Stimulated activated CD4-positive, alpha-beta T cell treated with anti-CD3 and anti-CD28 coated beads, TNF-alpha, amount 100 ng/mL, for 48 hours (primary cell): ENCODE measurements at places on chromosomes 16 and 17.

DNA sequence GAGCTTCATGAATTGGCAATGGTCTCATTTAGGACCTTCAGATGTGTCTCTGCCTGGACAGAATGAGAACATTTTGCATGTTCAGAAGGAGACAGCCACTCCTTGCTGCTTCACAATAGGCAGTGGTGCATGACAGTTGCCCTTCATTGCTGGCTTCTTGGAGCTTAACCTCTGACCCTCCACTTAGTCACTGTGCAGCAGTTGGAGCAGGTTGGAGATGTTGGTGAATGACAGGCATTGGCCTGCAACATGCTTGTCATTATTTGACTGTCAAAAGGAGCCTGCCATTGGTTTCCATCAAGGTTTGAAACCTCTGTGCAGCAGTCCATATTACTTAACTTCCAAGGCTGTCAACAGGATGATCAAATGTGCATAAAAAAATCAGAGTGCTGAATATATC is 22.7 kb downstream of the FTO start:
- DNase-seq, result no peak

- no peak for DNase-seq
Observed at GRCh38 chr16:87493608-87494280, 920 bp upstream of the ZCCHC14 start.

- no peak for DNase-seq
Observed at GRCh38 chr17:55845385-55845784, 94.5 kb downstream of the PCTP start.

DNA sequence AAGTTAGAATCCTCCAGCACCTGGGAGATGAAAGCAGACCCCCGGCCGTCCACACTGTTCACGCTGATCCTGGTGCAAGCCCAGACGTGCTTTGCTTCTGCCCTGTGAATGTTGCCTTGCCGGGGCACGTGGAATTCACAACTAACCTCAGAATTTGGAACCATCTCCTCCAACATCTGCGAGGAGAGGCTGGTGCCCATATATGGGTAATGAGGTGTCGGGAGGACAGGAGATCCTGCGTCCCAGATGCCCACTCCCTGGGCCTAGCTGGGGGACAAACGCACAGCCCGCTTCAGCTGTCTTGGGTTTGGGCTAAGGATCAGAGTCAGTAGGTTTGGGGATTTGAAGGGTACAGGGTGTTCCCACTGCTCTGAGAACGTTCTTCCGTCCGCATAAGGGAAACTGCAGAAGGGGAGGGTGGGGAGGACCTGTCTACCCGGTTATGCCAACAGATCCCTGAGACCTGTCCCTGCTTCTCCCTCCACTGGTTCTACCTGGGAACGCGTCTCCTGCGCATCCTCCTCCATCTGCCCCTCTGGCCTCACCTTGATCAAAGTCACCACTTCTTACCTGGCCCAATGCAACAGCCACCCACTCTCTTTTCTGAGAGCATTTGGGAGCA is 14.1 kb downstream of the PPL start:
- DNase-seq, result no peak

GRCh38 chr17:42488032-42488431 is 29.4 kb downstream of the ATP6V0A1 start:
- DNase-seq, result no peak

DNA sequence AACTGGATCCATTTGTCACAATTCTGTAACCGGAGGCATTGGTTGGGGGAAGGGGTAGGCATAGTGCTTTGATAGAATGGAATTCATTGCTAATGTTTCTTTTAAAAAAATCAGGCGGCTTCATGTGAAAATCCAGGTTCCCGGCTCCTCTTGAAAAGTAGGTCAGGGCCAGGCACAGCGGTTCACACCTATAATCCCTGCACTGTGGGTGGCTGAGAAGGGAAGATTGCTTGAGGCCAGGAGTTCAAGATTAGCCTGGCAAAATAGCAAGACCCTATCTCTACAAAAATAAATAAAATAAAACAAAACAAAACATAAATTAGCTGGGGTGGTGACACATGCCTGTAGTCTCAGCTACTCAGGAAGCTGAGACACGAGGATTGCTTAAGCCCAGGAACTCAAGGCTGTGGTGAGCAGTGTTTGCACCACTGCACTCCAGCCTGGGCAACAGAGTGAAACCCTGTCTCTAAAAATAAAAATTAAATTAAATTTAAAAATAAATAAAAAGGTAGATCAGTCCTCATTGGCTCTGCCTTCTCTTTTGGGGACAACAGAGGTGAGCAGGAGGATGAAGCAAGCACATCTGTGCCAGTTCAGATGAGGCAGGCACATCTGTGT is 466.5 kb downstream of the HS3ST4 start:
- no peak for DNase-seq

GRCh38 chr17:48704361-48705248 is 17.7 kb downstream of the PRAC1 start:
- no peak for DNase-seq

GRCh38 chr17:16425202-16425601 is 9.8 kb downstream of the TRPV2 start:
- no peak for DNase-seq

GRCh38 chr16:57562669-57563486 is 20.4 kb downstream of the ADGRG5 start:
- no peak for DNase-seq

GRCh38 chr16:90061437-90061836 is 15.7 kb downstream of the PRDM7 start:
- DNase-seq, result no peak

- peak; percentile 71 for DNase-seq
Observed at GRCh38 chr17:80649672-80650330, 105.2 kb downstream of the RPTOR start.

- no peak for DNase-seq
Observed at GRCh38 chr17:56861899-56862298, 27.9 kb downstream of the DGKE start.

- DNase-seq, result no peak
Observed at GRCh38 chr17:1077581-1077985, 80.7 kb downstream of the TIMM22 start.

DNA sequence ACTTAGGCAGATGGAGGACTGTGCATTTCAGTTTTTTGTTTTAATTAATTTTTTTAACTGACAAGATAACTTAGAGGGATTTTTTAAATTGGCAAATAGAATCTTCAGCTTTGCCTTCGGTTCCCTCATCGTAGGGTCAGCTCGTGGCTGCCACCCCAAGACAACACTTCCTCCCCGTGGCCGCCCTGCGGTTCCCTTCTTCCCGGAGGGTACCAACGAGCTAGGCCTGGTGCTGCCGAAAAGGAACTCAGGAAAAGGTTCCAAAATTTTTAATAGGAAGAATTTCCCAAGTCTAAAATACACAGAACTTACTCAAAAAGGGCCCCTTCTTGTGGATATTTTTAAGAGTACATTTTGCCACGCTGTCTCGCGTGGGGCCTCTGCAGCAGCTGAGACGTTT is 210.4 kb upstream of the CHMP6 start:
- DNase-seq, result no peak

- DNase-seq, result no peak
Observed at GRCh38 chr16:64717871-64718270, 404.0 kb downstream of the CDH11 start.

DNA sequence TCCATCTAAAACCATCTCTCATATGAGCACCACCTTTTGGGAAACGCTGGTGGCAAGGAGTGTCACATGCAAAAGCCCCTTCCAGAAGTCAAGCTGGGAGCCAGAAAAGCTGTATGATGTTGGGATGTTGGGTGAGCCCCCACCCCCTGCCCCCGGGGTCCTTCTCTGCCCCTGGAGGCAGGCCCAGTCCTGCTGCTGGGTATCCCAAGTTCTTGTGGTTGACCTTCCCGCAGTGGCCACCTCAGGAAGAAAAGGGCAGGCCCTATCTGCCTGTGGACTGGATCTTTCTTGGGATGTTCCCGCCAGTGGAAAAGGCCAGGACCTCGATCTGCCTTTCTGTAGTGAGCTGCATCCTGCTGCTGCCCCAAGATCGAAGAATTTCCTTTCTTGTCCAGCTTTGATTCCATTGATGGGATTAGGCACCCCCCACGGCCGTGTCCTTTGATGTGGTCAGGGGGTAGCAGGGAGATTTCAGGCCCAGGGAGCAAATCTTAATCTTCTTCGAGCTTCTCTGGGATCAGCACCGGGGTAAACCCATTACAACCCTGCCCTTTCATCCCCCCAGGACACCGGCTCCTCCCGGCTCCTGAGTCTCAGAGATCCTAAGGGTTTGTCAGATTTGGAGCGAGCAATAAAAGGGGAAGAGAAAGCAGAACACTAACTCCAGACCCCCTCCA is 165.6 kb downstream of the RAB11FIP4 start:
- no peak for DNase-seq

- no peak for DNase-seq
Observed at GRCh38 chr16:85250147-85250463, 137.8 kb upstream of the CIBAR2 start.

GRCh38 chr17:45190503-45191255 is 29.0 kb downstream of the HEXIM2 start:
- DNase-seq, result no peak

DNA sequence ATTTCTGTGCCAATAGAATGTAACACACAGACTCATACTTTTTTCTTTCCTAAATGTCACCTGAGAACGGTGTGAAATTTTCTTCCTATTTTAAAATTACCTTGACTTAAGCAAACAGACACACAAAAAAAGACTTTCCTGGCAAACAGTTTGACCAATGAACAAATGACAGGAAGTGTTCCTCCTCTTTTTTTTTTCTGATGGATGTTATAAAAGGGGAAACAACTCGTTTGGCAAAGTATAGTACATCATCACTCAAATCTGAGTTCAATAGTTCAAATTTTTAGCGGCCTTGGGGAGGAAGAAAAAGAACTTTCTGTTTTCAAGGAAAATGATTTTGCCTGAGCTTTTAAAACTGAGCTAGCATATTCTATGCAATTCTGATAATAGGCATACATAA is 19.8 kb downstream of the HS3ST3A1 start:
- no peak for DNase-seq

DNA sequence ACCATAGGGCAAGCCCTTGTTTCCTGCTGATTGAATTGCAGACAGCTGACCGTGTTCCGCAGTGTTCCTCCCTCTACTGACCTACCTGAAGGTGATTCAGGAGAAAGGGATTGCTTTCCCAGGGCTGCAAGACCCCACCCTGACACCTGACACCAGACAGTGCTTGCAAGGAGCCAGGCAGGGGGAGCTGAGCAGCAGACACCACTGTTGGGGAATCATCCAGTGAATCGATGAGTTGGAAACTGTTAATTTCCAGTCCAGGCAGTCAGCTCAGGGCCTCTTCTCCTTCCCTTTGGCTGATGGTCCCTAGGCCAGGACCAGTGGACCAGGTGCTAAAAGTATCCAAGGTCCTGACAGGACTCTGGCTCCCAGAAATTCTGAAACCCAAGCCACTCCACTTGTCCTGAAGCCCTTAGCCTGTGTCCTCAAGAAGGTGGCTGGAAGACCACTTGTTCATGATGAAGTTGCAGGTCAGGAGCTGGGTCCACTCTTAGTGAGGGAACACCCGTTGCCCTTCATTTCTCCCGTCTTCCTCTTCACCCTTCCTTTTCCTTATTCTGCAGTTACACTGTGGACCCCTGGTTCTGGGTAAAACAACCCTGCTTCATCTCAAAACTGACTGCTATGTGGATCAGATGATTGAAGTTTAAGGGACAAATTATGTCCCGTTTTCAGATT is 9.5 kb upstream of the UNK start:
- DNase-seq, result no peak

DNA sequence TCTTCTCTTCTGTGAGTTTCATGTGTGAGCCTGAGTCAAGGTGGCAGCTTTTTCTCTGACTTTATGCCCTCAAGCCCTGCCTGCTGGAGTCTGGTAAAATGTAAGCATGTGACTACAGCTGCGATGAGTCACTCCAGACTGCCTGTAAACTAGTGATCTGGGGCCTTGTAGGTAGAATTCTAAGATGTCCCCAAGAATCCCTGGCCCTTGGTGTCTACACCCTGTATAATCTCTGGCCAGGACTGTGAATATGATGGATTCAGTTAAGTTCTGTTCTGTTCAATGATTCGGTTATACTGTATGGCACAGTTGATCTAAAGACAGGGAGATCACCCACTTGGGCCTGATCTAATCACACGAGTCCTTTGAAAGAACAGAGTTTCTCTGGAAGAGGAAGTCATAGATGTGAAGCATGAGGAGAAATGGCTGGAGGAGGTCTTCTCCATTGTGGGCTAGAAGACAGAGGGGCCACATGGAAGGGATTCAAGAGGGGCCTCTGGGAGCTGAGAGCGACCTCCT is 29.8 kb downstream of the PRSS54 start:
- DNase-seq, result no peak

- DNase-seq, result no peak
Observed at GRCh38 chr17:61461586-61461966, 9.4 kb downstream of the TBX4 start.

- no peak for DNase-seq
Observed at GRCh38 chr17:32278815-32279214, 13.2 kb downstream of the RHBDL3 start.

GRCh38 chr16:22699356-22699755 is 114.6 kb upstream of the HS3ST2 start:
- no peak for DNase-seq

GRCh38 chr16:86625029-86625428 is 46.7 kb downstream of the FOXL1 start:
- DNase-seq, result no peak

DNA sequence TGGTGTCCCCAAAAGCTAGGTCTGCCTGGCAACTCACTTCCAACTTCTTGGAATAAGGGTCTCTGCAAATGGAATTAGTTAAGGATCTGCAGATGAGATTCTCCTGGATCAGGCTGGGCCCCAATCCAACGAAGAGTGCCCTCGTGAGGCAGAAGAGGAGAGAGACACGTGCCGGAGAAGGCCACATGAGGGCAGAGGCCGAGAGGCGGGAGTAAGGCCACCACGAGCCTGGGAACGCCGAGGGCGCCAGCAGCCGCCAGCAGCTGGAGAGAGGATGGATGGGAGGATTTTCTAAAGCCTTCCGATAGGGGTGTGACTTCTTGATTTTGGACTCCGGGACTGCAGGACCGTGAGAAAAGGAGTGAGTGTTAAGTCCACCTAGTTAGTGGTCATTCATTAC is 76.3 kb downstream of the JPH3 start:
- no peak for DNase-seq

DNA sequence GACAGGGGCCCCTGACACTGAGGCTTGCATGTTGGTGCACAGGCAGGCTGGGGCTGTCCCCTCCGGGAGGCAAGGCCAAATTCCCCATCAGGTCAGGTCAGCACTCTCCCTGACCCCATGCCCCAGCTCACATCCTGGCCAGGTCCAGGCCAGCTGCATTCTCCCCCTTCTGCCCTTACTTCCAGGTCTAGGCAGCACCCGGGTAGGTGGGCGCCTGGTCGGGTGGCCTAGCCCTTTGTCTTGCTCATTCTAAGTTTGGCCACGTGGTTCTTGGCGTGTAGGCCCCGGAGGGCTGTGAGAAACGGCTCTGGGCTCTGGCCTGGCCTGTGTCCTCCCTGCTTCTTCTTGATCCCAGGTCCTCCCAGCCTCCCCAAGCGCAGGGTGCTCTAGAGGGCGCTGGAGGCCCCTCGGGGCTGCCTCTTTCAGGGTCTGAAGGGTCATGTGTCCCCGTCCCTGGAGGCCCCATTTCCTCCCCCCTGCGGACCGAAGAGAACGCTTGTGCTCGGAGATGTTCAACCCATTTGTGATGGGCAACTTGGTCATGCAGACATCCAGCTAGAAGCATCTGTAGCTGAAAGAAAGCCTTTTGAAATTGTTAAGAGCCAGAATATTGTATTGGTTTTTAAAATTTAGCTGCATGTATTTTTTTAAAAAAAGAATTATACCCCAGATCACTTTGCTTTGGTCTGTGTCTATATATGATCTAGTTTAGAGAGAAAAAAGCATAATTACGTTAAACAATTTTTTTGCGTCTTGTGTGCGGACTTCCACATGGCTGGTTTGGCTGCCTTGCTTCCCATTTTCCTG is 6.7 kb downstream of the BAHCC1 start:
- no peak for DNase-seq
